Stimulated activated CD4-positive, alpha-beta T cell treated with anti-CD3 and anti-CD28 coated beads, Interleukin-4, amount 100 ng/mL, for 48 hours (primary cell): ENCODE measurements at places on chromosomes 3 and 15.

DNA sequence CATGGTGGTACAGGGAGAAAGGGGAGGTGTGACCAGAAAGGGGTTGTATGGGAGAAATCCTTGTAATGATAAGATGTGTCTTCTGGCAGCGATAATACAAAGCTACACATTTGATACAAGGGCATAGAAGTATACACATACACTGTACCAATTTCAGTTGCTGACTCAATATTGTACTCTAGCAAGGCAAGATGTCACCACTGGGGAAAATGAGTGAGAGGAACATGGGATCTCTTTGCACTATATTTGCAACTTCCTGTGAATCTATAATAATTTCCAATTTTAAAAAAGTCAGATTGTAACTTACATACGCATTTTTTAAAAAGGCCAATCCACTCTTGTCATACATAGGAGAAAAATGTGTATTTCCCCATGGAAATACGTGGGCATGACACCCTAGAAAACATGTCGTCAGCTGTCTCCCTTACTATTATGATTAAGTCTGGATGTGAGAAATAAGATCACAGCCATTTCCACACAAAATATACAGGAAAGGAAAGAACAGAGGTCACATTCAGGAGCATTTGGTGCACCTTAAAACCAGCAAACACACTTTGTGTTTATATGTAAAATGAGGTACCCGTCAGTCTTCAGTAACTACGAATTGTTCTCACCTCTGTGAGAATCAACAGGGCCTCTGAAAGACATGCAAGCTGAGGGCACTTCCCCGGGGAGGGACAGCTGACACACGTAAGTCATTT, 22.9 kb downstream of the PRR23E start:
- DNase-seq = no peak

GRCh38 chr3:155676252-155676981, 68.5 kb downstream of the PLCH1 start:
- DNase-seq = no peak

- DNase-seq = no peak
Observed at GRCh38 chr15:75131269-75131643, 70.4 kb upstream of the C15orf39 start.

GRCh38 chr3:59126446-59126845, 76.6 kb upstream of the CFAP20DC start:
- no peak for DNase-seq

DNA sequence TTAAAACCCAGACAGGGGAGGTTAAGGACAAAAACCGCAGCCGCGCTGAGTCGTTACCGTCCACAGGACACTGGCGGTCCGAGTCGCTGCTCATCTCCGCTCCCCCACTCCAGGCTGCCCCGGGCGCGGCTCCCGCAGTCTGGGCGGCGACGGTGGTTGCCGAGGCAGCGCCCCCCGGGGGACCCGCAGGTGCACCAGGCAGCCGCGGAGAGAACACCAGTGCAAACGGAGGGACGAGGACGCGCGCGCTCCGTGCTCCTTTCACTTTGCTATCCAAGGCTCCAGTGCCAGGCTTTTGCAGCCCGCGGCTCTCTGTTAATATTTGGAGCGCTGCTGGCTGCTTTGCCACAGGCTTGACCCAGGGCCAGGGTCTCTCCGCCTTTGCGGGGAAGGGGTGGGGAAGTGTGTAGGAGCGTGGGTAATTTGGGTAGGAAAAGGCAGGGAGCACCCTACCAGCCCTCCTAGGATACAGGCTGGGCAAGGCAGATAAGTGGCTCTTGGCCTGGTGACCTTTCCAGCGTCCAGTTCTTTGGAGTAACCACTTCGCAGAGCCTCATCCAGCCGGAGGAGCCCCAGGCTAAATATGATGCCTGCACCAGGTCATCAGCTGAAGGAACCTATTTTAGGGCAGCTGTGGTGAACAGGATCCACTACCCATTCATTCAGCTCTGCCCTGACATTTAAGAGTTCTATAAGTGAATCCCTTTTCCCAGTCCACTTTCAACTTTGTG, at the start of gene GADL1:
Gene GADL1, minus strand, starts transcription at position 141 of the 731 bp plus-strand sequence. Its CDS starts 47 bp downstream, at position 94.
- peak; percentile 2 for DNase-seq

GRCh38 chr3:23650371-23651140, 155.2 kb upstream of the UBE2E1 start:
- no peak for DNase-seq

- no peak for DNase-seq
Observed at GRCh38 chr3:48738926-48739616, 22.1 kb upstream of the IP6K2 start.

- DNase-seq = peak; percentile 4
Observed at GRCh38 chr3:108780235-108780634, 23.0 kb upstream of the RETNLB start.

- DNase-seq = no peak
Observed at GRCh38 chr3:93969997-93970396, 3.7 kb downstream of the PROS1 start.

DNA sequence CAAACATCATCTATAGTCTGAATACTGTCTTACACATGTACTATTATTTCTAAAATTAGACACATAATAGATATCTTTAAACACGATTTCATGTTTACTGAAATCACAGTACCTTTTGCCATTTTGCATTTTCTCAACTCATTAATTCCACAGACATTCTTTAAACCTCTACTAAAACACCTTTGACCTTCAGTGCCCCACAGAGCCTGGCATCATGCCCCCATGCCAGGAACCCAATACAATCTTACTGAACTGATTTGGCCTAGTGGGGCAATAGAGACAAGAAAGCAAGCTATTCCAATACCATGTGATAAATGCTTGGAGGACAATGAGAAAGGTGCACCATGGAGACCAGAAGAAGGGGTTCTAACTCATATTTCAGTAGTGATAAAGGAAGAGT, 19.3 kb upstream of the GUCA1C start:
- DNase-seq = no peak

DNA sequence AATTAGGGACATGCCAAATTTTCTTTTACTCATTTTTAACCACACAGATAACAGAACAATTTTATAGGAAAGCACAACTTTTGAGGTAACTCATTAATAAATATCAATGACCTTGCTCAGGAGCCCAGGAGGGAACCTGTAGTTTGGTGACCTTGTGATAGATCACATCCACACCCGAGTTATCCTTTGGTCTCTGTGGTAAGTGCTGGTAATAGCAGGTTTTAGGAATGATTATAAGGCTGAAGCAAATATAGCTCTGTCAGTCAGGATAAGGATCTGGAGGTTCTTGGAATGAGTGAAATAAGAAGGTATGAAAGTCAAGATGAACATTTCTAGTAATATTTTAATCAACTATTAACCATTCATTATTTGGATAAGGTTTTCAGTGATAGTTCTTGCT, 46.5 kb downstream of the EPHA6 start:
- no peak for DNase-seq

DNA sequence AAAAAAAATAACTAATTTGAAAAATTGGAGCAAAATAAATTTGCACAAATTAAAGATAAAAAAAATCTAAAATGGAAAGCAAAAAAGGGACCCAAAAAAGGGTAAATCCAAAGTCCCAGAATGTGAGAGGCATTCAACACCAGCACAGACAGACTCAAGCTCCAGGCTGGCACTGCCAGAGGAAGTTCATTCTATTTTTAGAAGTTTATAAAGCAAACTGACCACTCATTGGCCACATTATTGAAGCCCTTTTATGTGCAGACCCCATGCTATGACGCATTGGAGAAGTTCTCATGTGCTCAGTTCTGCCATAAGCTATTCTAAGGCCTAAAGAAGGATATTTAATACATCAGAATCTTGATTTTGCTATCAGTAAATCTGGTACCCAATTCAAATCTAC, 17.6 kb upstream of the BOC start:
- DNase-seq = no peak

DNA sequence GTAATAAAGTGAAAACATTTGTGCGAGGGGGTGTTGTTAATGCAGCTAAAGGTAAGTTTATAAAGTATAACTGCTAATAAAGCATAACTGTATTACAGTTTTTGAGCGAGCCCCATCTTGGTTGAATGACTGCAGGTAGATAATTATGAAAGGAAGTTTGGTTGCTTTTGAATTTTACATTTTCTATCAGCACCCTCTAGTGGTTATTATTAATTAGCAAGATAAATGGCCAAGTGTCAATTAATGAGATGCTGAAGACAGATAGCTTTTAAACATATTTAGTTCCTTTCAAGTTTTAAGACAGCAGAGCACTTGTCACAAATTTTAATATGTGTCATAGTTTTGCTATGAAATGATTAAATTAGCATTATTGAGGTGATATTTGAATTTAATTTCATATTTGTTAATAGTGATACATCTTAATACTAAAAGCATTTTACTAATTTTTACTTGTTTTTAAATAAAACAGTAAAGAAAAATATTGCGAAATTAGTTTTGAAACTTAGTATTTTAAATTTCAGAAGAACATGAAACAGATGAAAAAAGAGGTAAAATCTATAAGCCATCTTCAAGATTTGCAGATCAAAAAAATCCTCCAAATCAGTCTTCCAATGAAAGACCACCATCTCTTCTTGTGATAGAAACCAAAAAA, 15.1 kb downstream of the U2SURP start:
- no peak for DNase-seq
